ENCODE measurements at places on chromosomes 11 and 22.

GRCh38 chr22:41722496-41722895, 23.2 kb downstream of the MEI1 start:
- DNase-seq, result no peak

GRCh38 chr11:60500276-60500910, 7.8 kb downstream of the MS4A12 start:
- no peak for DNase-seq

- no peak for DNase-seq
Observed at GRCh38 chr22:47011131-47011858, 248.8 kb downstream of the TBC1D22A start.

DNA sequence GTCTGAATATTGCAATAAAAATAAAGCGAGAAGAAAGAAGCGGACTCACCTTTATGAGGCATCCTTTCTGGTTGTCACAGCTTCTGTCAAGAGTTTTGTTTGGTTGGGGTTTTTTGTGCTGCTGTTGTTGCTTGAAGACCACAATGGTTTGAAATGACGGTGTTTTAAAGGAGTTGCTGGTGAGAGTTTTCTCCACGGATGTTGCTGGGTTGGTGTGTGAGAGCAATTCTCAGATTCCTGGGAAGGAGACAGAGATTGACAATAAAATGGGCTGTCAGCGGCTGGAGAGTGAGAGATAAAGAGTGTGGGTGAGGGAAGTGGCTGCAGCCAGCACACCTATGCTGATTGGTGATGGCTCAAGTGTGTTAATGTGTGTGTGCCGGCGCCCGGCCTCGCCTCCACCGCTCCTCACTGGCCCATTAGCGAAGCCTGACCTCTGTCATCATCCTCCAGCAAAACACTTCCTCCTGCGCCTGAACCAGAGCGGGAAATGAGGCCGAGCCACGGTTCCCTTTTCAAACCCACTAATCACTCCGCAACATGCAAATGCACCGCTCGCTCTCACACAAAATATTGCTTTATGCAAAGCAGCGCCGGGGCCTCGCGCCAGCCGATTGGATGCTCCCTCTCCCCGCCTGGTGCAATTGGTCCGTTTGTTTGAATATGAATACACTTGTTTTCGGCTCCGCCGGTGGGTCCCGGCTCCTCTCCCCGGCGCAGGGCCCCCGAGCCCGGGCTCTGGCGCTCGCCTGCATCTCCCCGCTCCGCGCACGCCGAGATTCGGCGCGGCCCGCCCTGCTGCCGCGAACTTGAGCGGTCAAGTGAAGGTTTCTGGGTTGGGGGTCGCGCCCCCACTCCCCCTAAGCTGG, at the start of gene PAX6:
Gene PAX6, minus strand, starts transcription at position 544 of the 869 bp plus-strand sequence. CDS start 4,911 bp downstream, outside the sequence.
- DNase-seq, result peak; percentile 5

DNA sequence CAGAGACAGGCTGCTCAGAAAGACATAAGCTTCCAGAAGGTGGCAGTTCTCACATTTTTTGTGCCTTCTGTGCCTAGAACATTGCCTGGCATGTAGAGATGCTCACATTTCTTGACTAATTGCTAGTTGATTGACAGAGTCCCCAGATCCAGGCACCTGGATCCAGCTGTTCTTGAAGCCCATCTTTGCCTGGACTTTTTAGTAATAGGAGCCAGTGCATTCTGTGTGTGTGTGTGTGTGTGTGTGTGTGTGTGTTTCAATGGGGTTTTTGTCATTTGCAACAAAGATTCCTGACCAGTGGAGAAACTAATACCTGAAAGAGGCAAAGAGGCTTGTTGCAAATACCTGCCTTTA, 15.1 kb downstream of the MRGPRF start:
- DNase-seq, result no peak

GRCh38 chr22:19929586-19930550, 11.7 kb upstream of the COMT start:
- no peak for DNase-seq

- no peak for DNase-seq
Observed at GRCh38 chr11:65434667-65435410, 12.2 kb downstream of the NEAT1 start.
